ENCODE measurements at places on chromosomes 16 and 17.

- DNase-seq: no peak
These were observed 6.7 kb upstream of the WFIKKN2 start for GRCh38 chr17:50828508-50829170.

DNA sequence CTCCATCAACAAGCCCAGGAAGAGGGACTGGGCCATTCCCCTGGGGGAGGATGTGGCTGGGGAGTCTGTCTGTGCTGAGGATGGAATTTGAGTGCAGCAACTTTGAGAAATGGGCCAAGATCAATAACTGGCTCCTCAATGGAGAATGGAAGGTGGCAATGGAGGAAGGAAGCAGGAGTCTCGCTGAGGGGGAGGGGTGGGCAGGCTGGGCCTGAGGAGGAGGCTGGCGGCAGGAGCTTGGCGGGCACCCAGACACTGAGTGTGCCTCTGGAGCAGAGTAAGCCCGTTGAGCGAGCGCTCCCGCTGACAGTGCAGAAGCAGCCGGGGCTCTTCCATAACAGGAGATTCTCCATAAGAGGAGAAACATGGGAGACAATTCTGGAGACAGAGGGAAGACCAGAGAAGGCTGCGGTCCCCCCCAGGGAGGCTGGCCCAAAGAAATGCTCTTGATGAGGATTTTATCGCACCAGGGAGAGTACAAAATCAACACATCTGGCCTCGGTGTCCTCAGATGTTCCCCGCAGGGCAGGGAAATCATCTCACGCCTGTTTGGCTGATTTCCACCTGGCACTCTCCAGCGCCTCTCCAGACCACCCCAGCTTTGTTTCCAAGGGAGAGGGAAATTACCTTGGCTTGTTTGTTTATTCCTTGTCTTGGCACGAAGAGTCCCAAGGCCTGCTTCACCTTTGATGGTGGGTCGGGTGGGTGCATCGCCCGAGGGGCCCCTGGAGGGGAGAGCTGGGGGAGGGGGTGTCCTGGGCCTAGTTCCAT is 2.8 kb upstream of the MMP15 start:
- no peak for DNase-seq

GRCh38 chr16:528111-529011 is 849 bp downstream of the CAPN15 start:
- DNase-seq: peak; percentile 25

GRCh38 chr16:80802138-80802537 is 2.3 kb downstream of the CDYL2 start:
- no peak for DNase-seq
